IgD-negative memory B cell (primary cell): ENCODE measurements at places on chromosomes 3 and 15. TPM values are rescaled to one million over a fixed set of nuclear protein-coding genes. Genes with fewer than 3 reads are reported as not detected.

SCAANT1 gene
- polyA plus RNA-seq, result not detected

TERC gene
- polyA plus RNA-seq, result 0.78 TPM

CELSR3 gene
- 0.59 TPM for polyA plus RNA-seq

ZNF662 gene
- polyA plus RNA-seq, result not detected

GOLGA8T gene
- not detected for polyA plus RNA-seq

C3orf20 gene
- polyA plus RNA-seq, result not detected
